ENCODE measurements at places on chromosomes 5 and 9.

DNA sequence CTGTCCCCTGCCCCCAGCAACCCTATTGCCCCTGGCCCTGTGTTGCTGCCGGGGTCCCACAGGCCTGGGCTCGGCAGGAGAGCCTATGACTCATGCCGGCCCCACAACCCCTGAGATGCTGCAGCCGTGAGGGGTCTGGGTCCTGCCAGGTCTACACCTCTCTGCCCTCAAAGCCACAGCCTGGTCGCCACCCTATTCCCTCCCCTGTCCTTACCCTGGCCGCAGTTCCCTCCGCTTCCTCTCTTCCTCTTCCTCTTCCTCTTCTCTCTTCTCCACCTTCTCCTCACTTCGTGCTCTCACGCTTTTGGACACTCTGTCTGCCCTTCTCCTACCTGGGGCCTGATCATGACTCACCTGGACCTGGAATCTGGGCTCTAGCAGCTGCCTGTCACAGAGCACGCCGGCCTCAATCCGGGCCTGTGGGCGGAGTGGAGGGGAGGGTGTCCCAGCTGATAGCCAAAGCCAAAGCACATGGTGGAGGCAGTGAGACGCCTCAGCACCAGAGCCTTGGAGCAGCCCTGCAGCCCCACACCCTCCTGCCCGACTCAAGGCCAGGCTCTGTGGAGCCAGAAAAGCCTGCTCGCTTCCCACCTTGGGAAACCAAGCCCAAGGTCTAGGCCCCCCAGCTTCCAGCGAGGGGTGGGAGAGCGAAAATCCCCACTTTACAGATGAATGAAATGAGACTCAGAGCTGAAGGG lies 26.8 kb upstream of the CSF1R start:
- DNase-seq, result peak; percentile 54

DNA sequence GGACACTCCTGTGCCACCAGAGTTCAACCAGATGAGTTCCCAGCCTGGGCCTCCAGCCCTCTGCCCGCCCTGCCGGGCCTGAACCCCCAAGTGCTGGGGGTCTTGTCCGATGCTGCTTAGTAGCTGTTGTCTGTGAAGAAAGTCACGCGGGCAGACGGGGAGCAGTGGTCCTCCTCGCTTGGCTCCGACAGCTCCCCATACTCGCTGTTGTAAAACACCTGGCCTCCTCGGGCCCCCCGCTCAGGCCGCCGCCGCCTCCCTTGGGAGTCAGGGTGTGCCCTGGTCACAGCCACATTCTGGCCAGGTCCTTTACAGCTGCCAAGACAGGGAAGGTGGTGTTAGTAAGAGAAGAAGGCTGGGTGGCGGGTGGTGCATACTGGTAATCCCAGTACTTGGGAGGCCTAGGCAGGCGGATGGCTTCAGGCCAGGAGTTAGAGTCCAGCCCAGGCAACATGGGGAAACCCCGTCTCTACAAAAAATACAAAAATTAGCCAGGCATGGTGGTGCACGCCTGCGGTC lies 11.8 kb upstream of the SCGB3A1 start:
- DNase-seq, result no peak

DNA sequence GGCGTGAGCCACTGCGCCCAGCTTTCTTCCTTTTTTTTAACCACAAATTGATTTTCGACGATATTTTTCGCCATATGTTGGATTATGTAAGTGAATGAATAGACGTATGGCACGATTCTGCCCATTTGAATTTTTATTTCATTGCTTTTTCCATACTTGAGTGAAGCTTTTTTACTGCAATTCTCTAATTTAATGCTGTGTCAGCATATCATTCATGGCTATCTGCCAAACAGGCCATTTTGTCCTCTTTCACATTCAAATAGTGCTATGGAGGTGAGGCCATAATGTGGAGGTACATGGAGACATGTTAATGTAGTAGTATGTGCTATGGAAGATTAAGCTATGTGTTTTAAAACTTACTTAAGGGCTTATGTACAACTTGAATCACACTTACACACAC lies 152.1 kb upstream of the TUSC1 start:
- DNase-seq, result no peak

GRCh38 chr5:80516826-80517225 lies 28.9 kb downstream of the FAM151B start:
- no peak for DNase-seq

- DNase-seq, result no peak
Measured at GRCh38 chr5:125274211-125274610, 527.8 kb upstream of the ZNF608 start.

DNA sequence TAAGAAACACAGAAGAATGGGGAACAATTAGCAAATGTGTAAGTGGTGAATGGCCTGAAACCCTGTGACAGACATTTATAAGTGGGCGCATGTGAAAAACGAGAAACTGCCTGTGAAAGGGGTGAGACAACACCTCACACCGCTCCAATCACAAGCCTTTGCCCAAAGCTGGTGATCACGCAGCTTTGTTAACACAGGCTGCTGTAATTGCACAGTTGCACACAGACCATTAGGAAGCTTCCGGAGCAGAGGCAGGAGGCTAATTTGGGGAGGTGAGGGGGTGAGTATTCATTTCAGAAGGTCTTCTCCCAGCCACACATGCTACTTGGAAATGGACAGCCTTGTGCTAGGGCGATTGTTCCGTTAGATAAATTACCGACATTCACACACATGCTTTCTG lies 294.0 kb downstream of the MED10 start:
- no peak for DNase-seq

- no peak for DNase-seq
Measured at GRCh38 chr5:115892021-115892420, 50.3 kb downstream of the AP3S1 start.

- DNase-seq, result peak; percentile 77
Measured at GRCh38 chr5:138632900-138633489, 57.8 kb upstream of the HSPA9 start.

- DNase-seq, result no peak
Measured at GRCh38 chr9:94031946-94032345, 52.3 kb upstream of the PTPDC1 start.

- no peak for DNase-seq
Measured at GRCh38 chr5:143435210-143435657, 31.7 kb upstream of the NR3C1 start.

DNA sequence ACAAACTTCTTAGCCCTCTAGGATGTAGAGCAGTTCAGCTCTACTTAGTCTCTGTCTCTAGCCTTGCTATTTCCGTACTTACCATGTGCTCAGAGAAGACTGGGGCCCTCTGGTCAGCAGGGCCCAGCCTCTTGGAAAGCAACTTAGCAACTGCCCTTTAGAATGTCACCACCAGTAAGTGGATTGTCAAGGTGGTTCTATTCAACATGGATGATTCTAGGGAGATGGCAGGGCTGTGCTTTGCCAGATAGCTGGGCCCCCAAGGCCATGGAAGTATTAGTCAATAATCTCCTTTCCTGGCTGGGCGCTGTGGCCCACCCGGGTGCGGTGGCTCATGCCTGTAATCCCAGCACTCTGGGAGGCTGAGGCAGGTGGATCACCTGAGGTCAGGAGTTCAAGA lies 177.6 kb upstream of the MVB12B start:
- DNase-seq, result no peak

GRCh38 chr5:159181152-159181551 lies 28.2 kb downstream of the RNF145 start:
- no peak for DNase-seq

- DNase-seq, result no peak
Measured at GRCh38 chr5:156400231-156400986, 73.4 kb downstream of the SGCD start.

DNA sequence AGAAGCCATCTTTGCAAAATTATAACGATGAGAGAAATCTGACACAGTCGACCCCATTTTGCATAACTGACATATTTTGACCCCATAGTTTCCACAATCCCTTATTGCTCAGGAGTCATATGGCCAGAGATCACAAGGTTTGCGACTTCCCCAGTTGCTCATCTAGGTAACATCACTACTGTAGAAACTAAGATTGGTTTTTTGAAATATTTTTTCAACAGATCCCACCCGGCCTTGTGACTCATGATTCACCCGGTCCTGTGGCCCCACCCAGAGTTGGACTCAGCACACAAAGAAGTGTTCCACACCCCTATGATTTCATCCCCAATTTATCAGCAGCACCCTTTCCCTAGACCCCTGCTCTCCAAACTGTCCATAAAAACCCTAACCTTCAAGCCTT lies 50.2 kb downstream of the TIMD4 start:
- no peak for DNase-seq

DNA sequence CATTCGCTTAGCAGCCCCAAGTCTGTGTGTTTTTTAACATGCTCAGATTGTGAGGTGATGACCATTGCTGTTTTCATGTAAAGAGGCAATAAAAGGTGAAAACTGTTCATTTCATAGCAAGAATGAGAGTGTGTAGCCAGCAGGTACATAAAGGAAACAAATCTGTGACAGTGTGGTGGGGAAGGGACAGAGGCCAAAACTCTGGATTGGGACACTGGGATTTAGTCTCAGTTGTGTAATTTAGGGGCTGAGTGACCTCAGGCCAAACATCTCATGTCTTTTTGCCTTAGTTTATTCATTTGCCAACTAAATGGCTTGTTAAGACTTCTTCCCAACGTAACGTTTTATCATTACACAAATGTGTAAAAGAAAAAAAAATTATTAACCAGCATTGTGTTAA lies 47.0 kb downstream of the KCNN2 start:
- DNase-seq, result no peak

GRCh38 chr5:10896016-10896415 lies 135.0 kb upstream of the DAP start:
- no peak for DNase-seq

DNA sequence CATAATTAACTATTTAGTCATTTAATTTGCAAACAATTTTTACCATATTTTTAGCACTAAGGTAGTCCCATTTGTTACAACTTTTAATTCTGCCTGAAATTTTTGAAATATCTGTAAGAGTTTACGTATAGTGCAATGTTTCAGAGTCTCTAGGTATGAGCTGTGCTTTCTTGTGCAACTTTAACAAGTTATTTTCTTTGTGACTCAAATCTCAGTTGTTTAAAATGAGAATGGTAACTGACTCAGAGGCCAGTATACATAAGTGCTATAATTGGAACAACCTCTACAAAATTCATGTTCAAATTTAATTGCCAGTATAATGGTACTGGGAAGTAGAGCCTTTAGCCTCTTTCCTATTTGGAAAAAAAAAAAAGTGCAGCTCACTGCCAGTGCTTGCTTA lies 14.2 kb upstream of the ZNF883 start:
- DNase-seq, result no peak

GRCh38 chr5:21574438-21574837 lies 1278.7 kb downstream of the CDH12 start:
- no peak for DNase-seq

- peak; percentile 66 for DNase-seq
Measured at GRCh38 chr9:70411930-70412831, 2.3 kb downstream of the KLF9 start.

GRCh38 chr5:171906703-171907590 lies 99.5 kb downstream of the FBXW11 start:
- DNase-seq, result no peak

GRCh38 chr5:55694152-55694830 lies 17.8 kb downstream of the SLC38A9 start:
- no peak for DNase-seq

DNA sequence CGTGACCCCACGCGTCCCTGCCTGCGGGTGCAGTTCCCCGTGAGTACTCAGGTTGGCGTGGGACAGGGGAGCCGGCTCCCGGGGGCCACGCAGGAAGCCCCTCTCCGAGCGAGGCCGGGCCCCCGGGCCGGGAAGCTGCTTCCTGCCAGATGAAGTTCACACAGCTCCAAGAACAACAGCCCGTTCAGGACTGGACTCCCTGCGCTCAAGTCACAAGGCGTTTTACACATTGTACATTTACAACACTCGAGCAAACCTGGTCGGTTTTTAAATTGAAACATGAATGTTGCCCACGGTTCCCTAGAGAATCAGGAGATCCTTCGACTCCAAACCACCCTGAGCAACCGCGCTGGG lies 22.4 kb downstream of the SLC9A3 start:
- DNase-seq, result no peak
